BE2C (cell line): ENCODE measurements at places on chromosomes 5 and 9.
A peak's percentile ranks its signal among the peaks of the same experiment; 100 is the strongest.

- DNase-seq: no peak
Measured at GRCh38 chr5:39691993-39692392, 267.2 kb upstream of the DAB2 start.

GRCh38 chr5:172611913-172612312 lies 29.1 kb upstream of the NEURL1B start:
- DNase-seq: no peak

GRCh38 chr9:127923771-127924170 lies 6.8 kb downstream of the PIP5KL1 start:
- DNase-seq: peak; percentile 2

DNA sequence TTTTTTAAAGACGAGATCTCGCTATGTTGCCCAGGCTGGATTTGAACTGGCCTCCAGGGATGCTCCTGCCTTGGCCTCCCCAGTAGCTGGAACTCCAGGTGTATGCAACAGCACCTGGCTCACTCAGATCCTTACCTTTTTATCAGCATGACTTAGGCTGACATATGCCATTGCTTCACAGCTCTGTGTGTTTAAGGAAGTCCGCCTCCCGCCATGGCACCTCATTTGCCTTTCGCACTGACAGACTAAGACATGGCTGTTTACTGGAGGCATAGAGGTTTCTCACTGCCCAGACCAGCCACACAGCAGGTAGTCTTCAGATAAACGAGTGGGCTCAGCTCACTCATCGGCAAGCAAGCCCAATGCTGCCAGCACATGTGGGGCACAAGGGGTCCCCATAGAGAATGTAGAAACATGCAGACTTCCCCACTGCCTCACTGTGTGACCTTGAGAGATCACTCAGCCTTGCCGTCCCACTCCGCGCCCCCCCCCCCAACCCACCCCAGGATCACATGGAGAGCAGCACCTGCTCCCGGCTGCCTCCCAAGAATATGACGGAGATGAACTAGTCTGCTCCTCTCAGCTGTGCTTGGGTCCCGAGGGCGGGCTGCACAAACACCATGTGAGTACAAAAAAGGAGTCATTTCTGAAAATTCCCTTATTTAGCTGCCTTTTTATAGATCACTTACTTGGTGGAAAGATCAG lies 62.8 kb downstream of the DCP2 start:
- DNase-seq: no peak

GRCh38 chr9:100030548-100030947 lies 68.3 kb downstream of the ERP44 start:
- DNase-seq: no peak

GRCh38 chr9:85569988-85570387 lies 171.8 kb downstream of the AGTPBP1 start:
- DNase-seq: no peak

DNA sequence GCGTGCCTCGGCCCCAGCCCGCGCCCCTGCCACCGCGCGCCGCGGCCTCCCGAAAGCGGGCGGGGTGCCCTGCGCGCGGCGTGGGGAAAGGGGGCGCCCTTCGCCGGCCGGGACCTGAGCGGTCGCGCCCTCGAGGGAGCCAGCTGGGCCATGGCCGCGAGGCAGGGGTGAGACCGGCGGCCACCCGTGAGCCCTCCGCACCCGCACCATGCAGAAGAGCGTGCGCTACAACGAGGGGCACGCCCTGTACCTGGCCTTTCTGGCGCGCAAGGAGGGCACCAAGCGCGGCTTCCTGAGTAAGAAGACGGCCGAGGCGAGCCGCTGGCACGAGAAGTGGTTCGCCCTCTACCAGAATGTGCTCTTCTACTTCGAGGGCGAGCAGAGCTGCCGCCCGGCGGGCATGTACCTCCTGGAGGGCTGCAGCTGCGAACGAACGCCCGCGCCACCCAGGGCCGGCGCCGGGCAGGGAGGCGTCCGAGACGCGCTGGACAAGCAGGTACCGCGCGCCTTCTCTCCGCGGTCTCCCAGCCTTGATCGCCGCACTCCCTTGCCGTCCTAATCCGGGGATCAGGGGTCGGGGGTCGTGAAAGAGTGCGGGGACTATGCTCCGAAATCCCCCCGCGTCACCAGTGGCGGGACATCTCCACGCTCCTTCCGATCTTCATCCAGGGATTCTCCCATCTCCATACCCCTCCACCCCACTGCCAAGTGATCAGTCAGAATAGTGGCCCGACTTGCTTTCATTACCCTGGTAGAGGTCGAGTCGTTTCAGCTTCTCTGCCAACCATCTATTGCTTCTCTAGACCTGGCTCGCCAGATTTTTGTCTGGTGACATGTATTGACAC lies 590 bp downstream of the RASGRF2 start:
- peak; percentile 19 for DNase-seq

GRCh38 chr5:108093186-108093585 lies 288.7 kb downstream of the FBXL17 start:
- no peak for DNase-seq

DNA sequence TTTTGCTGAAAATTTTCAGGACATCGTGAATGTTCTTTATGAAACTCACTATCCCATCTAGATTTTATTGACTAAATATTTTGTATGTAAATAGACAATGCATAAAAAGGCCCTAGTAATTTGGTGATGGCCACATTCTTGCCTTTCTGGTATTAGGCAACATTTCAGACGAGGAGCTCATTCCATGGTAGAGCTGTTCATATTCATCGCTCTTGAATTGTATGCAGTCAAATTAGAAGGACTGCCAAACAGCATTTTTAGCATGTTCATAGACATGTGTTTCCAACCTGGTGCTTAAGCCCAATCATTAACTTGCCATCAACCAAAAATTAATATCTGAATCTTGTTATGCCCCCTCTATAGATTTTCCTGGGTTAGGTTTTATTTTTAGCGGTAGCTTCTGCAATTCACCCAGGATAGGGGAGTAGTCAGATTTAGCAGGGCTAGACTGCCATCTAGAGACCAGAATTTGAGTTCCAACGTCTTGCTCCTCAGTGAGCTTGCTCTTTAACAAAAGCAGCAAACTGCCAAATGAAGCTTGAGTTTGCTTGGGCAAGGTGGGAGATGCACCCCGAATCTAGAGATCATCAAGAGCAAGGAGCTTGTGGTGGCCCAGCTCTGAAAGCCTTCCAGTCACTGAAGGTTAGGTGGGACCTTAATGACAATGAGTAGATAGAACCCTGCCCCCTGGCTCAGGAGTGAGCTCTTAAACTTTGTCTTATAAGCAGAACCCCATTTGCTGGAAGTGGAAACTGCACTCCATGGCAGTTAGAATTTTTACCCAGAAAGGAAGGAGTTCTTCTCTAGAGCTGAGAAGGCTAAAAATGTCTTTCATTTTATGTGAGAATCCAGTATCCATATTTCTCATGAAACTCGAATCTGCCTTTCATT lies 456.2 kb downstream of the RASEF start:
- peak; percentile 57 for DNase-seq

DNA sequence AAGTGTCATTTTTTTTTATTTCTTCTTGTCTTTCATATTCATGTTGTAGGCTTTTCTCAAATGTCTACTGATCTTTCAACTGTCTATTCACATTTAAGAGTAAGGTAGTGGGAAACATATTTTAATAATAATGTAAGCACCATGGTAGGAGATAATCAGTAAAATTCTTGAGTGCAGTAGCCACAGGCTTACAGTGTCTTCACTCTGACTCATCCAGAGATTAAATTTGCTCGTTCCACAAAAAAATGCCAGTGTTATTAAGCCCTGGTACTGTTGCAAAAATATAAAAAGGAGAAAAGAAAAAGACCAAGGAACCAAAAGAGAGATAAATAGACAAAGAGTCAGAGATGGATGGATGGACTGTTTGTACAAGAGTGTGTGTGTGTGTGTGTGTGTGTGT lies 43.0 kb downstream of the PARP8 start:
- no peak for DNase-seq

GRCh38 chr9:122213589-122214413 lies 15.0 kb downstream of the LHX6 start:
- peak; percentile 95 for DNase-seq

DNA sequence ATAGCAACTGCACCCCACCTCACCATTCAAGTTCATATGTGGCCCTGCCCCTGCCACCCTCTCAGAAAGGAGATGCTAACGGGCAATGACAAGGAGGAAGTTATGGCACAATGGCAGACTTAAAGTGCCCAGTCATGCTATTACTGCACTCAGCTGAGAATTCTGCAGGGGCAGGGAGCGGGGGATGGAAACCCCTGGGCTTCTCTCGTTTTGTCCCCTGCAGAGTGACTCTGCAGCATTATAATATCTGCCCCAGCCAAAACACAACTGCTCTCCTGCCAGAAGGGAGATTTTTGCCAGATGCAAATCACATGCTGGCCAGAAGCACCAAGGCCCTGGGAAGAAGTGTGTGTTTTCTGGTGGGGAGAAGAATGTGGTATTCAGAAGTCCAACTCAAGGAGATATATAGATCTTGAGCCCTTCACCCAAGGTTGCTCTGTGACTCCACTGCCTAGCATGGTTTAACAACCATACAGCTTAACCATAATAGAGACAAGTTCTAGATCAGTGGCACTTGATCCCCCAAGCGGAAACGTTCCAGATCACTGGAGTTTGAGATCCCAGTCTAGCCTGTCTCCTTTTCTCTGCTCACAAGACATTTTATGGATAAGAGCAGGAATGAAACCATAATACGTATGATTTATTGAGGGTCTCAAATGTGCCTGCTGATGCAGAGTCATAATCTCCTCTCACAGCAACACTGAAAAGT lies 207.0 kb upstream of the MAP3K1 start:
- DNase-seq: no peak
